ENCODE measurements at places on chromosomes 16 and 17.

GRCh38 chr17:65029605-65030336, 26.8 kb downstream of the GNA13 start:
- no peak for DNase-seq

DNA sequence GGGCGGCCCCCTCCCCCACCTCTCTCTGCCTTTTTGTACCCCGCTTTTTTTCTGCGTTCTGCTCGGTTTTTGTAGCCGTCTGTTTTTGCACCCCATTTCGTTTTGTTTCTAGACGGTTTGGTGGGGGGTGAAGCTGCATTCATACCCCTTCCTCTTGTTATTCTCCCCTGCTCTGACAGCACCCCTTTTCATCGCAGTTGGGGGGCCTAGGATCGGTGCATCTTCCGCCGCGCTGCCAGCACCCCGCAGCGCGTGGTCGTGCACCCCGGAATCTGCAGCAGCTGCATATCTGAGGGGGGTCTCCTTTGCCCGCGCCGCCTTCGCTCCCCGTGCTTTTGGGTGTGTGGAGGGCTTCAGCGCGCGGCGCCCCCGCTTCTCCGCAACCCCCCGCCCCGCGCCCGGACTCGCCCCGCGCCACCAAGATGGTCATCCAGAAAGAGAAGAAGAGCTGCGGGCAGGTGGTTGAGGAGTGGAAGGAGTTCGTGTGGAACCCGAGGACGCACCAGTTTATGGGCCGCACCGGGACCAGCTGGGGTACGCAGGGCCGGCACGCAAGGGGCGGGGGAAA, 455 bp downstream of the ATP1B2 start:
- DNase-seq = no peak

DNA sequence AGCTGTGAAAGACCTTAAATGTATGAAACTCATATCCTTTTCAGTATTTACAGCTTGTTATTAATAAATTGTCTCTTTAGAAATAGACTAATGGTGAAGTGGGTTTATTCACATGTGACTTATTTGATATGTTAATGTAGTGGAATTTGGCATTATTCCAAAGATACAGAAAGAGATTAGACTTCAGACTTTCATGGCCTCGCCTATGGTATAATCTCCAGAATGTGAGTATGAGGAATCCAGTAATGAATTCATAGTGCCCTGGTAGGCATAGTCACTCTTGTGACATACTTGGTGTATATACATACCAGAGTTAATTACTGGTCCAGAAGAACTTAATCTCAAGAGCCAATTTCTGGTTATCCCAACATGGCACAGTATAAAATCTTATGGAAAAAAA, 72.7 kb downstream of the OMG start:
- DNase-seq = no peak

DNA sequence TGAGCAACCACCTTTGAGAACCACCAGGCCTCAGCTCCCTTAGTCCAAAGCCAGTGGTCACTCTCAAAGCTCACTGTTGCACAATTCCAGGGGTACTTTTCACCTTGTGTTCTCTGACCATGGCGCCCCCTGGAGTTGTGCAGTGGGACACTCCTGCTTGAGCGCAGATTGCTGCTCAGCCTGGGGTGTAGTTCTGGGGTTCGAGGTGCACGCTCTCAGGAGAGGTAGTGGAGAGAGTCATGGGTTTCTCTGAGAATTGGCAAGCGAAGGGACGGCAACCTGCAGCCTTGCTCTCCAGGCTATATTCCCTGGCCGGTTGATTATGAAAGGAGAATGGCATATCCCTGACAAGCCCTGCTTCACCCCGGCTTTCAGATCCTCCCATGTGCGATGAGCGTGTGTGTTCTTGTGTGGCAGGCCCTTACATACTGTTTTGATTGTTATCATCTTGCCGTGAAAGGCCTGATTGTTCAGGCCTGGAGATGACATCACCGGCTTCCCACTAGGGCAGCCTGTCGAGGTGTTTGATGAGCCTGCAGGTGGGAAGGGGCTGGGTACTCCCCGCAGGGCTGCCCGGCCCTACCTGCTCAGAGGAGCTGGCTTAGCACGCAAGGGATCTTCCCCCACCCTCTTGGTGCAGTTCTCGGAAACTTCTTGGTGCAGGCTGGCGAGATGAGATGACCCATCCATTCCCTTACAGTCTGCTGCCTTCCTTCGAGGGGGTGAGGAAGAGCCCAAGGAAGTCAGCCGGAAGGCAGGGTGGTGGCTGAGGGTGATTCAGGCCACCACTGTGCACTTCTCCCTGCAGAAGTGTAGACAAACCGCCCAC, 431.2 kb downstream of the SLC39A11 start:
- no peak for DNase-seq

DNA sequence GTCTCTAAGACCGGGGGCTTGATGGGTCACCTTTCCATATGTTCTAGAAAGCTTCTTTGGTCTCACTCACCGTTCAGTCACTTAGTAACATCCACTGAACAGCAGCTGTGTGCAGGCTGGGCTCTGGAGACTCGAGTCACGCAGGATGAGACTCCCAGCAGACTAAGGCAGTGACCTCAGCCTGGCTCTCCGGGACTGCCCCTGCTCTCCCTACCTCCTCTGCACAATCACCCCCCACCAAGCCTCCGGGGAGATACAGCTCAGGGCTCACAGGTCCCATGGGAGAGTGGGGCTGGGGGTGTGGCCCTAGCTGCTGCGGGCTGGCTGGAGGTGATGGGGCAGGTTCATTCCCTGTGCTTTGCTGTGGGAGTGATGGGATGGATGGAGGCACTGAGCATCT, 14.1 kb downstream of the FLYWCH2 start:
- no peak for DNase-seq

- no peak for DNase-seq
These were observed 64.2 kb upstream of the GPR139 start for GRCh38 chr16:20137909-20138308.

GRCh38 chr17:75689441-75689873, 22.3 kb downstream of the SAP30BP start:
- no peak for DNase-seq

DNA sequence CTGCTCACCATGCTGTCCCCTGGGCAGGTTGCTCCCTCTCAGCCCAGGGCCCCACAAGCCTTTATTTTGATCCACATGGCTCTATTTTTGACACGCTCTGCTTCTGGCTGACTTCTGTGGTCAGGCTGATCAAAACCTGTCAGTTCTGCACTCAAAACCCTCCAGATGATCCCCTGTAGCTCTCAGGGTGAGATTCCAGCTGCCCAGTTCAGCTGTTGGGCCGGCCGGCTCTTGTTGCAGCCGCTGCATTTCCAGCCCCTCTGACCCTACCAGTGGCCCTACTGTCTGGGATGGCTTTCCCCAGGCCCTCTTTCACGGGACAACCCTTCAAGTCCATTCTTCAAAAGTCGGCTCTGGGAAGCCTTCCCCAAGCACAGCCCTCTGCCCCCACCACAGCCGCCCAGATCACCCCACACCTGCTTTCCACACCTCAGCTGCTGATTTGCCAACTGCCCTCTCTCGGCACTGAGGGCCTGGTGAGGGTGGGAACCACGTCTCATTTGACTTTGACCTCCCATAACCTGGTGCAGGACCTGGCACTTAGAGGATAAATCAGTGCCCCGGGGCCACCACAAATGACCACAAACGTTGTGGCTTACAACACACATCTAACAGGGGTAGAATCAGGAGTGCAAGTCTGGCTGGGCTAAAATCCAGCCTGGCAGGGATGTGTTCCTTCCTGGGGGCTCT, 16.3 kb upstream of the CACNG4 start:
- DNase-seq = no peak

- DNase-seq = no peak
These were observed 5.2 kb downstream of the KRT14 start for GRCh38 chr17:41581366-41582060.

DNA sequence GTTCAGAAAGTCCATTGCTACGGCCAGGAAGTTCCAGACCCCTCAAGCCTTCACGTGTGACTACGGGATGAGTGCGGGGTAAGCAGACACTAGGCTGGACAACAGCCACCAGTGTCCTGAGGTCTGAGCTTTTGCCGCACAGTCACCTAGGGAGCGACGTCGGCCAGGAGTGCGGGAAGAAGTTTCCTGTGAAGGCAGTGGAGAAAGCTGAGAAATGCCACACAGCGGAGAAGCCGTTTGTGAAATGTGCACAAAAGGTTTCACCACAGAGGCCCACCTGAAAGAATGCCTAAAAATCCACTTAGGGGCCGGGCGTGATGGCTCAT, 47.4 kb downstream of the SHCBP1 start:
- DNase-seq = no peak

DNA sequence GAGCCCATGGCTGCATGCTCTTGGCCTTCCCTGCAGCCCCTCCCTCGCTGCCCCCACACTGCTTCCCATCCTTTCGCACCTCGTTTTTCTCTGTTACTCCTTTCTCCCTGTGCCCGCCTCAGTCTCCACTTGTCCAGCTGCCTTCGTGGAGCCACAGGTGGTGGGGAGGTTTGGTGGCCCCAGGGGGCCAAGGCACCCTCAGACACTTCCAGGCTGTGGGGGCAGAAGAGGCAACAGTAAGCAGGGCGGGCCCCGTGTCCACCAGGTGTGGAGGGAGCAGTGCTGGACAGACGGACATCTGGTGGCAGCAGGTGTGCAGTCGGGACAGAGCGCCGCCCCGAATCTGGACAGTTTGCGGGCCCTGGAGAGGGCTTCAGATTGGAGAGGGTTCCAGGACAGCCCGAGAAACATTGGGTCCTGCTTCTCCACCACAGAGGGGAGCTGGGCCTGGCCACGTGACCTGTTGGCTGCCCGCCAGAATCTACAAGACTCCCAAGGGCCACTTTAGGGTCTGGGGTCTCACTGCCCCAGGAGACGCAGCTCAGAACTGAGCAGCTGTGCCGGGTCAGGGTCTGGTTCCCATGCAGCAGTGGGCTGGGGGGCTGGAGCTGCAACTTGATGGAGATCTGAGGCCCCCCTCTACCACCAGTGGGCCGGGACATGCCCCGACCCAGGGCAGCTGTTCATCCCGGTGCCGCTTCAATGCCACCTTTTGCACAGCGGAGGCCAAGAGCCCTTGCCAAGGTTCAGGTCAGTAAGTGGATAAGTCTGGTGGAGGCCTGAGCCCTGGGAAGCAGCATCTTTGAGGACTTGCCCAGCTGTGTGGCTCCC, 22.8 kb downstream of the BAHCC1 start:
- DNase-seq = no peak

- DNase-seq = no peak
These were observed 229.5 kb upstream of the ASIC2 start for GRCh38 chr17:33522623-33523022.

DNA sequence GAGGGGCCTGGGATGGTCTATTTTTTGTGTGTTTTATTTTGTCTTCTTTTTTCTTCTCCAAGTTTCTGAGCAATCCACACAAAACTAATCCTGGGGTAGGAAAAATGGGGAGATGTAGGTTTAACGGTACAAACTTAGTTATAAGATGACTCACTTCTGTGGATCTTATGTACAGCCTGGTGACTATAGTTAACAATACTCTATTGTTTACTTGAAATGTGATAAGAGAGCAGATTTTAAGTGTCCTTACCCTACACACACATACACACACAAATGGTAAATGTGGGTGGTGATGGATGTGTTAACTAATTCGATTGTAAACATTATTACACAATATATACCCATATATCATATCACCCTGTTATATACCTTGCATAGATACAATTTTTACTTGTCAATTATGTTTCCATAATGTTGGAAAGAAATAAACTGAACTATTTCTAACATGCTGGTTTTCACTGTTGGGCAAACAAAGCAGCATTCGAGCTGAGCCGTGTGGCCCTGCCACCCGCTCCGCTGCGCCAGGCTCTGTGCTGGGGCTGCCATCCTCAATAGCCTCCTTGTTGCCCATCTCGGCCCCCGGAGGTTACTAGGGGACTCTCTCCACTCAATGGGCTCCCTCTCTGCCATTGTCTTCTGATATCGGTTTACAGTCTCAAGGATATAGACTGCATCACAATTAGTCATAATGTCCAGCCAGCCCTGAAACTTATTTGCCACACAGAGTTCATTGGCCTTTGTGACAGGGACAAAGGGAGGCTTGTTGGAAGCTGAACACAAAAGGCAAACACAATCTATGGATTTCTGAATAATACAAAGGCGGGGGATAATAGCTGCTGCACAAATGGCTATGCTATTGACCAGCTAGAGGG, 380.3 kb upstream of the MAF start:
- no peak for DNase-seq

- peak; percentile 44 for DNase-seq
These were observed 10.7 kb upstream of the SMTNL2 start for GRCh38 chr17:4573669-4574068.

DNA sequence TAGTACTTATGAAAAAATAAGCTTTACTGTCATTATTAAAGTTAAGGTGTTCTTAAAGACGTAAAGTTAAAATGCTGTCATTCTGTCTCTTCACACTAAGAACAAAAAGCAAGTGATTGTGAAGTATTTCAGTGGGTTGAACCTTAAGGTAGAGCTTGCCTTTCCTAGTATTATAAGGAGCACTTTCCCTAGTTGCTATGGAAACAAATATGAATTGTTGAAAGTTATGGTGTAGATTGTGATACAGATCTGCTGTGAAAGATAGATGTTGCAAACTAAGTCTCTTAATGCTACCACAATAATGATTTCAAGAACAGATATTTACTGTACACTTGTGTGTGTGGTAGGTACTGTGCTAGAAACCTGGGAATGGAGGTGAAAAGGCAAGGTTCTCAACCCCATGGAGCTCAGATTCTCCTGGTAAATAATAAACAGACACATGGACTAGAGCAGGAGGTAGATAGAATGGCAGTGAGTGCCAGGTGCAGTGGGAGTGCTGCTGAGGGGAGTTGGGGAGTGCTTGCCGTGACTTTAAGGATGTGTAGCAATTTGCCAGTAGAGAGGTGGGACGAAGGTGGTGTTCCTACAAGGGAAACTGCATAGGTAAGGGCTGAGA, 34.7 kb downstream of the MRTFB start:
- DNase-seq = no peak

DNA sequence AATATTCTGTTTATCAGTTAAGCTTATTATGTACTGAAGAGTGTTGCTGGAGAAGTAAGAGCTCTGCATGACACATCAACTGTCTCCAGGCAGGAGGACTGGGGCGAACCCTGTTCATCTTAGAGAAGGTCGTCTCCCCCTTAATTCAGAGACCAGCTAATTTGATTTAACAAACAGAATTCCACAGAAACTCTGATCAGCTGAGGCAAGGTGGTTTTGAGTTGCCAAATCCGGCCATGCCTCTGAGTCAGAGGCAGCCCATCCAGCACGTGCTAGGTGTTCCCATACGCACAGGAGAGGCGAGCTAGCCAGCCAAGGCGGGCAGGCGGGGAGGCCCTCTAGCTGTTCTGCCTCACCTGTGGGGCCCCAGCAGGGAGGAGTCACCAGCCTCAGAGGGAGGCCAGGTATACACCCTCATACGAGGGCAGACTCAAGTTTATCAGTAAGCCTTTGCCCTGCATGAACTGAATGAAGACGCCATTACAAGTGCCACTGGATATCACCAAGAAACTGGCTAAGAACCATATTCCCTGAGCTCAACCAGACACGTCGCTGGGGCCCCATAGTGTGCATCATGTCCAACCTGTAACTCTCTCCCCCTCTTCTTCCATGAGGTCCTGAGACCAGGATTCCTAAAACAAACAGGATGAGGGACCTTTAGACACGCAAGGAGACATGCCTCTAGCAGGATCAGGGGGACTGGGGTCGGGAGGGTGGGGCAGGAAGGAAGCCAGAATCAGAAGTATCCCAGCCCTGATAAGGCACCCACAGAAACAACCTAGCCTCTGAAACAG, 25.7 kb downstream of the STAT5A start:
- DNase-seq = no peak

GRCh38 chr16:7629571-7629970, 296.9 kb downstream of the RBFOX1 start:
- DNase-seq = no peak

- DNase-seq = no peak
These were observed 30.9 kb downstream of the TMEM204 start for GRCh38 chr16:1564325-1564724.

Measured in stimulated activated CD8-positive, alpha-beta memory T cell treated with anti-CD3 and anti-CD28 coated beads, Interleukin-2, amount 100 ng/mL, for 48 hours (primary cell).